Fibroblast of upper back skin (primary cell): ENCODE measurements at places on chromosomes 2 and 18.

- no peak for DNase-seq
These were observed 74.7 kb downstream of the NDUFA10 start for GRCh38 chr2:239950144-239951128.

DNA sequence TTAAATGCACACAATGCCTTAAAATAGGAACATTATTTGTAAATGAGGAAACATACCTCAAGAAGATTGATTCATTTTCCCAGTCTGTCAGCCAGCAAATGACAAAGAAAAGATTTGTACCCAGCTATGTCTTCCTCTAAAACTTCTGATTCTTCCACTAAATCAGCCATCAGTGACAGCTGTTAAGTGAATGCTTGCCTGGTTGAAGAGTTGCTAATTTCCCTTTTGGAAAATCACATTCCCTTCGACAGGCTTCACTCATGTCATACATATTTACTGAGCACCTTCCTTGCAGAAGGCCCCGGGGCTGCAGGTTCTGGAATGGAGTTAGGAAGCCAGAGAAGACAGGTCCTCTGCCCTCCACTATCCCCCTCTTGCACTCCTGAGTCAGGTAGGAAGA is 112.0 kb upstream of the SLC66A3 start:
- DNase-seq: no peak

GRCh38 chr2:41999592-42000281 is 48.1 kb upstream of the PKDCC start:
- DNase-seq: no peak

DNA sequence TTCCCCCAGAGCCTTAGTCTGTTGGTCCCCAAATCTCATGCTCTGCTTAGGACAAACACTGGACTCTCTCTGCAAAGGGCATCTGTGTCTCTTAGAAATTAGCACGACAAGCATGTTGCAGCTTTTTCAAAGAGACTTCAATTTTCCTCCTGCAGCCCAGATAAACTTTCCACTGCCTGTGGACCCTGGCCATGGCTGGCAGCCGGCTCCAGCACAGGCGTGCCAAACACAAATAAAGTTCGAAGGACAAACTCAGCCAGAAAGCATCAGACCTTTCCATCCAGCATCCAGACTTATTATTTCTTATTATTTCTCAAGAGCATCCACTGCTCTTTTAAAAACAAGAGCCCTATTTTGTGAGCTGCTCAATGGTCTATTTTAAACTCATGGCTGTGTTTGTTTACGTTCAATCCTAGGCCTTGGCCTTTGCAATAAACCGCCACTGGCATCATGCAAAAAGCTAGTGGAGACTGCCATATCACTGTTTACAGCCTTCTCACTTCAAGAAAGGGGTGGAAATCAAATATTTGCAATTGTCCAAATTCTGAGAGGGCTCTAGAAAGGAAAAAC is 300.8 kb downstream of the BCL11A start:
- no peak for DNase-seq

DNA sequence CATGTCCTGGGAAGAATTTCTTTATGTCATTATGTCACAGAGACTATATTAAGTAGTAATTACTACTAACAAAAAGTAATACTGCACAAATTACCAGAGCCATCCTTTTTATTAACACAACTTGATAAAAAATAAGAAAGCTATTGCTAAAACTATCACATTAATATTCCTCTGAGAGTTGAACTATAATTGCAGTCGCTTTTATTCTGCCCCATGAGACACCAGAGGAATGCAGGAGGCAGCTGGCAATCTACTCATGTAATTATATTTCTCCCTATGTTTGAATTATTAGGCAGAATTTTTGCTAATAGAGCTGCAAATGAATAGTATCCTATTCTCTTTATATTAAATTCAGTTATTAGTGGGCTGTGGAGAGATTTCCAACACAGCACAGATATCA is 220.7 kb downstream of the LRRTM4 start:
- DNase-seq: no peak
